ENCODE measurements at places on chromosomes 7 and 10.

DNA sequence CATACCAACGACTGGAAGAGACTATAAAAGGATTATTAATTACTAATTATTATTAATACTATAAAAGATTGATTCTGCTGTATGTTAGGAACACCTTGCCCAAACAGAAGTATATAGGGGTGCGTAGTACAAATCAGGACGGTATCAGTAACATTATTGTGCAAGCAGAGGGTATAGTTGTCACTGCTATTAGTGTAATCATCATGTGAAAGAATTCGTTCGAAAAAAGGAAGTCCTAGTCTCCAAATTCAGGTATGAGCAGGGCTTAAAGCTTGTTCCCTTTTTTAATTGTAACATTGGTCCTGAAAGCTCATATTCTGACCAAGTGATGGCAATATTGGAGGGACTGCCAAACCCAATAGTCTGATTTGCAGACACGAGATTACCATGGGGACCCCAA is 81.8 kb downstream of the THSD7A start:
- DNase-seq = no peak

DNA sequence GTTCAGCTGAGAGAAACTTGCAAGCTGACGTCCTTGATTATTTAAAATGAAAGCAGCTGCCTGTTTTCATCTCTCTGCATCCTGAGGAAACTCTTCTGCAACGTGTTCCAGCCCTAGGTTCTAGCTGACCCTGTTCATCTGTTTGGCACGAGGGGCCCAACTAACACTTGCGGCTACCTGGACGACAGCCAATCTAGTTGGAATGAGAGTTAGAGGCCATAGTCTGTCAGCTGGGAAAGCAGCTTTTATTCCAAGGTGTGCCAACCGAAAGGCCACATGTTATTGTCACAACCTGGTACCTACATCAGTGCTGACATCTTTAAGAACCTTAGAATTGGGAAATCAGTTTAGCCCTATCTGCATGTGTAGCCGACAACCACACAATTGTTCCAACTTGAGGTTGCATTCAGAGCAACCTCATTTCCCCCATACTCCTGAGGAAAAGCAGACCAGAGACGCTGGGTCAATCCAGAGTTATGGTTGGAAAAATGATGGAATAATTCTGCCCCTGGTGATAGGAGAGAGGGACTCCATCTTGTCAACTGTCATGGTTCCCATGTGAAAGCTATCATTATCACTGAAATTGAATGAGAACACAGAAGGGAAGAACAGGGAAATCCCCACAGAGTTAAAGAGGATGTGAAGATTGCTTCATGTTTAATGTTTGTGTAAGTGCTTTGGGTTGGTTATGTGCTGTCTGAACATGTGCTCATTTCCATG is 121.6 kb downstream of the EGFR start:
- DNase-seq = no peak

DNA sequence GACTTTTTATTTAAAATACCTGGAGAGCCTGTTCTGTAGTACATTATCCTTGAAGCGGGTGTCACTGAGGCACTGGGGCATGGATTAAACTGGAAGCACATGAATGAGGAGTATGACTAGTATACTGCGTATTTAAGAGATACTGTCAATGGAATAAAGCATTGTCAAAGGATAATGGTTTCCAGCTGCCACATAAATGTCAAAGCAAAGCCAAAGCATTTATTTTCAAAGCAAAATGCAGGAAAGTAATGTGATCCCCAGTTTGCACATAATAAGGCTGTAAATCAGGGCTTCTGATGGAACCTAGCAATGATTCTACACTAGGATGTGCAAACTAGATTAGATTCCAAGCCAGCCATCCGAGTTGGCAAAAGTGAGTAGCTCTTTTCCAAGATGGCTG is 240.1 kb downstream of the POU6F2 start:
- DNase-seq = no peak

- no peak for DNase-seq
These were observed 1.5 kb downstream of the ACTR3B start for GRCh38 chr7:152760854-152761748.

- DNase-seq = no peak
These were observed 6.7 kb downstream of the LAMB1 start for GRCh38 chr7:107996072-107996882.

DNA sequence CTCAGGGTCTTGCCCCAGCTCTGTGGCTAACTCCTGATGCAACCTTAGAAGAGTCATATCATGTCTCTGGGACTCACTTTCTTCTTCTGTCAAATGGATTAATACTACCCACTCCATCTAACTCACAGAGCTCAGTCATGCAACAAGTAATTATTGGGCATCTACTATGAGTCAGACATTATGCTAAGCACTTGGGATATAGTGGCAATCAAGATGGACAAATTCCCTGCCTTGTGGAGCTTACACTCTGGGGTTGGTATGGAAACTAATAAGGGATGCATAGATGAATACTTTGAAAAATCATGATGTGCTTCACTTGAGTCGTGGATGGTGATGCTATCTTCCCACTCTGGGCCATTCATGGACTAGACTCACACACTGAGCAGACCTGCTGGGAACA is 88.9 kb downstream of the KCNMA1 start:
- no peak for DNase-seq

DNA sequence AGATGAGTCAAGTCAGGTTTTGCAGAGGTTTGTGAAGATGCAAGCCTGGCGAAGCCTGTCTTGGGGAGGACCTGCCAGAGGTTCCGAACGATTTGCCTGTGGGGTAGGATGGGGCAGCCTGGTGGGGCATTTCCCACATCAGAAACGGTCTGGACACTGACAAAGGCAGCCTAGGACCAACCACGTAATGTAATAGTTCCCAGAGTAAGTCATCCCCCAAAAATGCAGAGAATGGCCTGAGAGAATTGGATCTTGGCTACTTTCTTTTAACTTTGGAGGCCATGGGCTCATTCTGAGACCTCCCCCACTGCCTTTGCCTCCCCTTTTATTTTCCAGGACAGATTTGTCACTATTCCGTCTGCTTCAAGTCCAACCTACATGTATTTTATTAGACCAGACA is 168.9 kb upstream of the SH2B2 start:
- no peak for DNase-seq

DNA sequence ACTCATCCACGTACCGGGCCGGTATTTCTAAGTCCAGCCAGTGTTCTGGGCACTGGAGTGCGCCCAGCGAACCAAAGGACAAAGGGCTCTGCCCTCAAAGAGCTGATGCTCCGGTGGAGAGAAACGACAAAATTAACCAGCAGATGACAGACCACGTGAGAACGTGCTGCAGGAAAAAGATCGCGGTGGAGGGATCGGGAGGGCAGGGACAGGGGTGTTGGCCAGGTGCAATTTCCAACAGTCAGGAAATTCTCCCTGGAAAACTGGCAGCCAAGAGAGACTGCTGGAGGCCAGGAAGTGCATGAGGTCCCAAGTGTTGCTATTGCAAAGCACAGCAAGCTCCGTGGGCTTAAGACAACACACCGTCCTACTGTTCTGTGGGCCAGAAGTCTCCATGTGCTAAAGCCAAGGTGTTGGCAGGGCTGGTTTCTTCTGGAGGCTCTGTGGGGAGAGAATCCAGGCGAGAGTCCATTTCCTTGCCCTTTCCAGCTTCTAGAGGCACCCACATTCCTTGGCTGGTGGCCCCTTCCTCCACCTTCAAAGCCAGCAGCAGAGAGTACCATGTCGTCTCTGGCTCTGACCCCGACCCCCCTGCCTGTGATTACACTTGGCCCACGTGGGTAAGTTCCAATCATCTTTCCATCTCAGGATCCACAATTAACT is 21.3 kb upstream of the AMZ1 start:
- DNase-seq = no peak

GRCh38 chr10:131841661-131842139 is 59.1 kb upstream of the PPP2R2D start:
- DNase-seq = no peak

DNA sequence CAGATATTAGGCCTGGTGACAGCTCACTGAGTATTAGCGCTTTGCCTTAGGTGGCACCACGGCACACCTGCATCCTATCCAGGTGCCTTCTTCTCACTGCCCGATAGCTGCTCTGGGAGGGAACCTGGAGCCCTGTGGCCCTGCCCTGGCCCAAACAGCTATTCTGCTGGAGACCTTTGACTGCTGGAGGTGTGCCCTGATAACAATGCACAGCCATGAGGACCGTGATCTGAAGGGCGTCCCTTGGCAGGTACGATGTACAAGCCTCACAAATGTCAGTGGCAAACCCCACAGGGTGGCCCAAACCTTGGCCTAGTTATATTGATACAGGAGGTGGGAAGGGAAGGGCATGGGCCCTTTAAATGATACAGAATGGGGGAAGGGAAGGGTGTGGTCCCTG is 259.5 kb downstream of the GRID1 start:
- no peak for DNase-seq

DNA sequence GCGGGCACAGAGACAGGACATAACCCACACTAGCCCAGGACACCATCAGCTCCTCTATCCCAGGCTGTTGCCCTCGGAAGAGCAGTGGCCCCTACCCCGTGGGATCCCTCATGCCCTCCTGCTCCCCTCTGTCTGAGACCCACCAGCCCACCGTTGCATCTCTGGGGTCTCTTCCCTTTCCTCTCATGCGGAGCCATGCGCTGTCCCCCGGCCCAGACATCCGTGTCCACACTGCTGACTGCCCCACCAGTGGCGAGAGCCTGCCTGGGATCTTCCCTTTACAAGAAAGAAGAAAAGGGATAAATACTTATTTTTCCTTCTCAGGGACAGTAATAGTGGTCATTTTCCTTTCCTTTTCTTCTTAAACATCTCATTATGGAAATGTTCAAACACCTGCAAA is 115.4 kb downstream of the WDR37 start:
- DNase-seq = no peak

GRCh38 chr10:21520949-21521348 is 4.5 kb downstream of the SKIDA1 start:
- no peak for DNase-seq

DNA sequence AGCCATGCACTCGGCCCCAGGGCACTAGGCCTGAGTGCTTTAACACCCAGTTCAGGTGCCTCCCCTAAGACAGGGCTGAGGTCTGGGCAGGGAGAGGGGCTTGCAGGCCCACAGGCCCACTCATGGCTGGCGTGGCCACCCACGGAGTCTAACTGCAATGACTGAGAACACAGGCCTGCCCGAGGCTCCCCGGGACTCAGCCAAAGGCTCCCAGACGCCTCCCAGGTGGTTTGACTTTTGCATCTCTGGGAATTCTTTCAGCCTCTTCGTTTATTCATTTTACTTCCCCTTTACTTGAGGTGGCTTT is 37.3 kb downstream of the PTPRN2 start:
- no peak for DNase-seq

GRCh38 chr10:29657719-29658274 is 23.0 kb upstream of the SVIL start:
- DNase-seq = no peak
